ENCODE measurements at places on chromosomes 12 and 14.

DNA sequence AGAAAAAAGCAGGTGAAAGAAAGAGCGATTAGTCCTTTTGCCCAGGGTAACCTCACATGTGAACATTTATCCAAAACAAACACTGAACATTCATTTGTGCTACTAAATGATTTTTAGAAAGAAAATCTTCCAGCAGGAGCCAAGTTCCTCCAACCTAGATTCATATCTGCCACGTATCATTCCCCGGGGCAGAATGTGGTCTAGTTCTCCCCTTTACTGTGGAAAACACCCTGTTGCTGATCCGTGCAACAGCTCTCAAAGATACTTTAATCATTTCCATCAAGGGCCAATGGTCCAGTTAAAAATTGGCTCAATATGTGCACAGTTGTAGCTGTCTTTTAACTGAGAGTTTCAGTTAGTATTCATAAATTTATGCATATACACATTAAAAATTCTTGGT is 479.1 kb downstream of the ATP23 start:
- no peak for DNase-seq

DNA sequence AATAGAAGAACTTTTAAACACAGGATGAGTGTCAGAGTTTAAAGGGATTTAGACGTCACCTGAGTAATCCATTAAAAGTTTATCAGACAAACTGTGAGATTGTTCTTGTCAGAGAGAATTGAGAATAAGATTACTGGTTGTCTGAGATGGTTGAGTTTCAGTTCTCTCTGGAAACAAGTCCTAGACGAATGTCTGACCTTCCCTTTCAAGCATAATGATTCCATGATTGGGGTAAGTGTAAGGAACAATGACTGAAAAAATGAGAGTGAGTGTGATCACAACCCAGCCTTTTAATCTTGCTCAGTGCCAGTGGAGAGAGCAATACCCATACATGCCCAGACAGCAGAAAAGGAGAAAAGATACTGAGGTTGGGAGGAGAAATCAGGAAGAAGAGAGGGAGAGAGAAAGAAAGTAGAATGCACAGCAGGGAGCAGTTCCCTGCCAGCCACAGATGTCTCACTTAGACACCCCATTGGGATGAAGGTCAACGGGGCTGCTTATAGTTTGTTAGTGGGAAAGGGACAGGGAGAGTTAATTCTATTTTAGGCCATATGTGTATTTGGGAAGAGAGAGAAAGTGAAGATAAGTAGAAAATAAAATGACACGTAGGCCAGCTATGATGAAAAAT is 4.3 kb downstream of the GRIP1 start:
- no peak for DNase-seq

DNA sequence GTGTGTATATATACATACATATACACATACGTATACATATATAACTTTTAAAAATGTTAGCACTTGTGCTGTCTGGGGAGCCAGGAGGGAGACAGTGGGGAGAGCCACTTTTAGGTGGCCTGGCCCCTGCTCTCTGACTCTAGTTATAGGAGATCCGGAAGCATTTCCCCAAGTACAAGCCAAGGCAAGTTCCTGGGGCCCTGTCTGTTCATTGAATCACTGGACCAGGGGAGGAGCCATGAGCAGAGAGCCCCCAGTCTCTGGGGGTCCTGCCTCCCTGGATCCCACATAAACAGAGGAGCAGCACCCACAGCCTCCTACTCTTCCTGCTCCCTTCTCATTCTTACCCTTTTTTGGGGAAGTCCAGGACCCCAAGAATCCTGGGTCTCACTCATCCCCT is 45.4 kb upstream of the TMED10 start:
- DNase-seq = no peak

DNA sequence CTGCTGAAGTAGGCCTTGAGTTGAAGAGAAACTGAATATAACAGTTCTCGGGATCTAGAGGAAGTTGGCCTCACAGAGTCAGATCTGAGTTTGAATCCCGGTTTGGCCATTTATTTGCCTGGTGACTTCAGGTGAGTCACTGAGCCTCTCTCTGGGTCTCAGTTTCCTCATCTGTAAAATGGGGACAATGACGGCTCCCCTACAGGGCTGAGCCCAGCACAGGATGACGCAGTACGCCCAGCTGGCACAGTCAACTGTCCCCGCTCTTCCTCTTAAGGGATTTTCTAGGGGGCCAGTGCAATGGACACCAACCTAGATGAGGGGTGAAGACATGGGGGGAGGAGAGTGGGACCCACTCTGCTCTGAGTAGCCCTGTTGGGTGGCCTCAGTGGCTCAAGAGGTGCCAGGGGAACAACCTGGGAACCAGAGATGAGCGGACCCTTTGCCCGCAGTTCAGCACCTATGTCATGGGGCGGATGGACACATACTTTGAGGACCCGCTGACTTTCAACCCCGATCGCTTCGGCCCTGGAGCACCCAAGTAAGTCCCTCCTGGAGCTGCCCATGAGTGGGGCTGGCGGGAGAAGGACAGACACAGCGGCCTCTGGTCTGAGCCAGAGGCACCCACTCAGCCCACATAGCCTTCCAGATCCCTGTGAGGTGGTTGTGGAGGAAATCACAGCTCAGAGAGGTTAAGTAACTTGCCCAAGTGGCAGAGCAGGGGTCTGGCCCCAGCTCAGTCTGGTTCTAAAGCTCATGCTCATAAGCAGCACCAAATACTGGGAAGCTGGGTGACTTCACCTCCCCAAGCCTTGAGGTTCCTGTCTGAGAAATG is 41.1 kb downstream of the CYP46A1 start:
- no peak for DNase-seq

- no peak for DNase-seq
Observed at GRCh38 chr12:15603474-15604085, 185.6 kb downstream of the EPS8 start.

- DNase-seq = no peak
Observed at GRCh38 chr14:92755495-92755894, 7.1 kb upstream of the LGMN start.

GRCh38 chr12:3777206-3777809 is 24.4 kb upstream of the CRACR2A start:
- no peak for DNase-seq

DNA sequence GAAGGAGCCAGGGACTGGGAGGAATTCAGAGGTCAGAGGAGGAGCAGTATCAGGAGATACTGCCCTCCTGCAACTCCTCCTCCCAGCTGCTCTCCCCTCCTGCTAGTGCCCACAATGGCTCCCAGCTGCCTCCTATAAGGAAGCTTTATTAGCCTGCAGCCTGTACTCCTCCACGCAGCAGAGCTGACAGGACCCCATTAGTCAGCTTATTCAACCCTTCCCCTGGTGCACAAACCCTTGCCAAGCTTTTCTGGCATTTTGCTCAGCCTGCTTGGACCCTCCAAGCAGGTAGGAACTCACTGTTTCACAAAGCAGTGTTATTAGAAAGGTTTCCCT is 6.9 kb upstream of the AQP2 start:
- DNase-seq = no peak

DNA sequence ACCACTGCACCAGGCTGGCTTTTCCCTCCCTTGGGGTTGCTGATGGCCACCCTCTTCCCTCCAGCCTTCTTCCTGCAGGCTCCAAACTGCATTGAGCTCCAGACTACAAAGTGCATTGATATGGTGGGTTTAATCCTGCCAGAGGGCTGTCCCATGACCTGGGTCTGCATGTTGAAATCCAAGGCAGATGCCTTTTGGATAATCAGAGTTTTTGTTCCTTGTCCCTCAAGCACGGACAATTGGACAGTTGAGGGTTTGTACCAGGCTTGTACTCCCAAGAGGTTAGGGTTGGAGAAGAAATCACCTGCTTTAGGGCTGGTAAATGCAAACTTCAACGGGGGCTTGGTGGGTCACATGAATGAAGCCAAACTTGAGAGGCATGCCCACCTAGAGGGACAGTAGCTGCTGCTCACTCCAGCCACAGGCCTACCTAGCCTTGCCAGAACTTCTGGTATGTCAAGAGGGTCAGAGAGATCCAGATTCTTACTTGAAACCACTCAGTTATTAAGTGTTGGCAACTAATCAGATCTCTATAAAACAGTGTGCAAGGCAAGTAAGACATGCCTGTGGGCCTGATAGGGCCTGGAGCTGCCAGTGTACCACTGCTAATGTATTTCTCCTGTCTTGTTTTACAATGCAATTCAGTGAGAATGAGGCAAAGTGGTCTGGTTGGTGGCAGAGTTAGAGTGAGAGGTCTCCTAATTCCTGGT is 21.7 kb upstream of the KRT83 start:
- DNase-seq = no peak

- DNase-seq = no peak
Observed at GRCh38 chr12:93918262-93918661, 230.1 kb upstream of the PLXNC1 start.

DNA sequence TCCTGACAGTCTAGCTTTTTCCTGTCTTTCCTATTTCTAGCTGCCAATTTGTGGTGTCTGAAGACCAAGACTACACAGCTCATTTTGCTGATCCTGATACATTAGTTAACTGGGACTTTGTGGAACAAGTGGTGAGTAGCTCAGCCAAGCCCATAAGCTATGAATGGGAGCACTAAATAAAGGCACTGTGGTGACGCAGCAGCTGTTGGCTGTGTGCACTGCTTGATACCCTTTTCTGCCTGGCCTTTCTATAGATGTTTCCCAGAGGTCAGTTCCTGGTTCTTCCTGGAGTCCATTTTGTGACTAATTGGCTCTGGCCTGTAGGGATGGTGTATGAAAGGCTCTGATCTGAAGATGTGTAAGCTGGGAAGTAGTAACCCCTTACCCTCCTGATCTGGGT is 20.5 kb downstream of the RNF10 start:
- no peak for DNase-seq

DNA sequence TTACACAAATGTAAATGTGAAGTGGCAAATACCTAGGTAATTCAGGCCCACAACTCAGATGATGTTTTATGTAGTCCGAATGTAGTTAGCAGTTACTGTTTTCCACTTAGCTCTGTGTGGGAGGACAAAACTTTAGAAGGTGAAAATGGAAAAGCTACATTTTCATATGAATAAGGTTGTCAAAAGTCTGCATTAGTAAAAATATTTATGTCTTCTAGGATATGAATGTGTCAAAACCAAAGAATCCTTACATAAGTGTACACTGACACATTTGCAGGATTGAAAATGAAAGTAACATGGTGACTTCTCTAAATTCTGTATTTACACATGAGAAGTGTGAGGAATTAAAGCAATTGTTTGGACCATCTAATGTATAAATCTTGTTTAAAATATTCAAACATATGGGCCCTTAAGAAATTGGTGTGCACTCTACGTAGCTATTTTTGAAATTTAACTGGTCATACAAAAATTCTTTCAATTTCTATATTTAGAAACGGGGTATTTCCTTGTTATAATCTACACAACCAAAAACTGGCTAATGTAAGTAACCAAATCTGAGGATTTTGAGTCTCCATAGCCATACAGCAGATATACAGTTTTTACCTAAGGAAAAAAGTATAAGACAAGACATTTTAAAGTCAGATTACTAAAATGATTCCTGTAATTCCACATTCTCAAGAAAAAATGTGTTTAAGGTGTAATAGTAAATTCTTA is 5.4 kb downstream of the CDKN1B start:
- no peak for DNase-seq

- DNase-seq = no peak
Observed at GRCh38 chr12:43063650-43064049, 474.1 kb upstream of the PRICKLE1 start.

GRCh38 chr14:97077253-97077653 is 280.1 kb downstream of the VRK1 start:
- no peak for DNase-seq

DNA sequence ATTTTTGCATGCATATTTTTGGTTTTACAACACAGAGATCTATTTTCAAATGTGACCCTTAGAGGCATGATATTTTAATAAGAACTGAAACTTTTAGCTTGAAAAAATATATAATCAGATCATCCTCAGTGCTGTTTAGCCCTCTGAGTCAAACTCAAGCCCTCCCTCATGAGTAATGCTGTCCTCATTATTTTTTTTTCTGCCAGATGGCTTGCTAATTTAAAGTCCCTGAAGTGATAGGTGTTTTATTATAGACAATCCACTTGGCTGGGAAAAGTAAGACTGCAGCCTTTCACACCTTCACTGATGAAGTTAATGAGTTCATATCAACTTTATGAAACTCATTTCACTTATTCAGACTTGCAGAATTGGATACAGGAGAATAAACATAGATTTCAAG is 227.7 kb downstream of the SLC16A7 start:
- DNase-seq = no peak

- no peak for DNase-seq
Observed at GRCh38 chr14:51711505-51711904, 59.8 kb downstream of the FRMD6 start.

DNA sequence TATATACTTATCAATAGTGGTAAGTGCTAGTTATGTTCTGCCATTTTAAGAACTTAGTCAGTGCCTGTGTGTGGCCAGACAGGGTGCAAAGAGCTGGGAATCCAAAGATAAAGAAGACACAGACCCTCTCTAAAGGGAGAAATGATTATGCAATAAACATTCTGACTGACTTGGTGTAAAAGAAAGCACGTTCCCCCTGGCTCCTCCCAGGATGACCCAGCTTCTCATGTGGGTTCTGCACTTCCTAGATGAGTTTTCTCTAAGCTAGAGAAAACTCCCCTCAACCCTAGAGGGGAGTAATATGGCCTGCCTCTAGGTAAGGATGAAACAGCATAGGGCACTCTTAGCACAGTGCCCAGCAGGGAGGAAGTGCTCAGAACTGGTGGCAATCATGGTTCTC is 231.2 kb downstream of the VRK1 start:
- DNase-seq = no peak

- DNase-seq = no peak
Observed at GRCh38 chr12:106498056-106498455, 84.7 kb upstream of the RFX4 start.

- DNase-seq = no peak
Observed at GRCh38 chr12:13257356-13257875, 60.9 kb downstream of the EMP1 start.

DNA sequence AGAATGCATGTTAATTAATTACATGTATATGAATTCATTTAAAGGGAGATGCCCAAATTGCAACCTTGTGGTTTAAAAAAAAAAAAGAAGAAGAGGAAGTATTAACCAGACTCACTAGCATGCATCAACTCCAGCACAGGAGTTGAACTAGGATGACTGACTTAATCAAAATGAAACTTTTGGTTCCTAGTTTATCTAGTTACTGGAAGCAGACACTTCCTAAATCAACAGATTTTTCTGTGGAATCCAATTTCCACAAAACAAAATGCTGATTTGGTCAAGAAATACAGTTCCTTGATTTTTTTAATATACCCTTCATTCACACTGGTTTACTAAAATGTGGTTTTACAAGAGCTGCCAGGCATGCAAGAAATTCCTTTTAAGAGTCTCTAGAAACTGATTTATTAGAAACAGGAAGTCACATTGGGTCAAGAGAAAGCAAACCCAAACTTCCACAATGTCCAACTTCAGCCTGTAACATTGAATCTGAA is 41.6 kb downstream of the ITPR2 start:
- no peak for DNase-seq

GRCh38 chr12:7498809-7499208 is 4.8 kb downstream of the CD163 start:
- no peak for DNase-seq

All from stimulated activated CD4-positive, alpha-beta T cell treated with anti-CD3 and anti-CD28 coated beads, Interleukin-15, amount 100 ng/mL, for 48 hours (primary cell).